ENCODE measurements at places on chromosomes 16 and 17. TPM values are rescaled to one million over a fixed set of nuclear protein-coding genes. Genes with fewer than 3 reads are reported as not detected.

KRT20 gene
- total RNA-seq, result not detected

SCNN1B gene
- not detected for total RNA-seq

CBLN1 gene
- total RNA-seq, result not detected

AURKB gene
- 9.6 TPM for total RNA-seq

SLC35G6 gene
- total RNA-seq, result not detected

KRT34 gene
- total RNA-seq, result not detected

HSDL1 gene
- total RNA-seq, result 19.1 TPM

STAT5A gene
- total RNA-seq, result 19.9 TPM

CLEC19A gene
- total RNA-seq, result not detected

SLC5A10 gene
- not detected for total RNA-seq

CRYBA1 gene
- not detected for total RNA-seq

CDRT15 gene
- not detected for total RNA-seq

GALR2 gene
- total RNA-seq, result not detected

TBC1D3G gene
- not detected for total RNA-seq

TPSG1 gene
- not detected for total RNA-seq

TPSB2 gene
- total RNA-seq, result not detected

MT1H gene
- not detected for total RNA-seq

OR1F1 gene
- total RNA-seq, result not detected

CA10 gene
- not detected for total RNA-seq

CSHL1 gene
- not detected for total RNA-seq

TUBB3 gene
- 427 TPM for total RNA-seq

KRT15 gene
- total RNA-seq, result 3.0 TPM

ENPP7 gene
- total RNA-seq, result not detected

SEZ6L2 gene
- total RNA-seq, result 6.3 TPM

NDUFB10 gene
- total RNA-seq, result 267 TPM

MYCBPAP gene
- 2.4 TPM for total RNA-seq

CCL22 gene
- not detected for total RNA-seq

GPRC5C gene
- total RNA-seq, result 24.6 TPM

RDM1 gene
- 0.92 TPM for total RNA-seq

NPTX1 gene
- 163 TPM for total RNA-seq

C16orf96 gene
- not detected for total RNA-seq
